Gastrocnemius medialis (tissue), 4 donors: ENCODE measurements at places on chromosomes 6 and 20.
A peak's percentile ranks its signal among the peaks of the same experiment; 100 is the strongest.

- no peak overlapping the region for H3K4me3 ChIP-seq
- H3K27me3 ChIP-seq = no peaks in the 10 kb centered on the region
- H3K4me1 ChIP-seq = peaks cover 9% of the 10 kb centered on the region
- no peaks in the 10 kb centered on the region for H3K36me3 ChIP-seq
Measured at GRCh38 chr6:170028629-170029345, 262.1 kb downstream of the DLL1 start.

GRCh38 chr6:75608956-75609533 is 7.4 kb downstream of the SENP6 start:
- no peak overlapping the region for H3K4me3 ChIP-seq
- peaks cover 67% of the 10 kb centered on the region for H3K4me1 ChIP-seq
- H3K27ac ChIP-seq = peak overlapping the region; percentile 59
- H3K36me3 ChIP-seq = no peaks in the 10 kb centered on the region
- no peak for DNase-seq

DNA sequence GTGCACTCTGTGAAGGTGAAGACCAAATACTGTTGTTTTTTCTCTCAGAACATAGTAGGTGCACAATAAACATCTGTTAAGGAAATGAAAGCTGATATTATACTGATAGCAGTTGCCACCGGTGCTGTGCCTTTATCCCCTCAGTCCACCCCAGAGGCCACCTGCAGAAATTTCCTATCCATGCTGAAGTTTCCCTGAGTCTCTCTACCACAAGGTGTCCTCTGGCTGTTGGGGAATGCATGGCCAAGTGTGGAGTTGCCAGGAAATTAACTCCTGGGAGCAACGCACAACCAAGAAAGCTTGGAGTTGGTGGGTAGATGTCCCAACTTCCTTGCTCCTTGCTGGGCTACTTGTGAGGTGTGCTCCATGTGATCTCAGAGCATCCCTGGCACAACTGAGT is 114.2 kb downstream of the LAMP5 start:
- no peak for DNase-seq
- H3K4me3 ChIP-seq = no peak overlapping the region
- no peaks in the 10 kb centered on the region for H3K4me1 ChIP-seq
- no peaks in the 10 kb centered on the region for H3K36me3 ChIP-seq
- H3K27me3 ChIP-seq = no peaks in the 10 kb centered on the region

- H3K27me3 ChIP-seq = no peaks in the 10 kb centered on the region
- no peak overlapping the region for H3K27ac ChIP-seq
- H3K4me3 ChIP-seq = no peak overlapping the region
Measured at GRCh38 chr20:3165473-3166337, 6.0 kb upstream of the FASTKD5 start.

DNA sequence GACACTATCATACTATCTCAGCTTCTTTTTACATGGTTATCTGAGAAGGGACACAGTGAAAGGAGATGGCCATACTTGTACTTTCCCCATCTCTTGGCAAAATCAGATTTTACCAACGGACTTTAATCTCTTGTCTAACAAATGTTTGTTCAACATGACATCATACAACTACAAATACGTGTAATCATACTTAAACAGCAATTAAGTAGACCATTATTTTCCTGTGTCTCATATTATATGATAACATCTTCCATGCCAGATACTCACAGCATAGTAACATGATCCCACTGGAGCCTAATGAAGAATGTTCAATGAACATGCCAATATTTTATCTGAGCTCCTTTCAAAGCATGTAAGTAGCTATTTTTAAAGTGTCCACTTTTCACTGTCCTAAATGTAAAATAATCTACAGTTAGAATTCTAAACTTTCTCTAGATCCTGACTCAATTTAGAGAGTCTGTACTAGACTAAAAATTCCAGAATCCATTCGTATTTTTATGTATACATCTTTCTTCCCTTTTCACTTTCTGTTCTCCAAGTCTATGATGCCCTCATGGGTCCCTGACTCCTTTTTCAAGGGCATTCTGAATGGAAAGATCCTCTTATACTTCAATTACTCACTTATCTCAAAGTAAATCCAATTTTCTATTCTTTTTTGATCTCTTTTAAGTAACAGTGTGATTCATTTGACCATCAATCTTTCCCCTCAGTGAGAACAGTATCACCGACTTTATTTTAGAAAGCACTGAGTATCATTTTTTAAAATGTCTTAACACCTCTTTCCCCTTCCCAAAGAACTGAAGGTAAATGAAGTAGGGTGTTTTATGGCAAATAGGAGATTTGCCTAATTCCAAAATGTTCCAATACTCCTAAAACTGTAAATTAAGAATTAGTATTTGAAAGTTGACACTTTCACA is 133.5 kb downstream of the CDK19 start:
- no peaks in the 10 kb centered on the region for H3K36me3 ChIP-seq
- peak overlapping the region; percentile 16 for H3K27ac ChIP-seq
- no peaks in the 10 kb centered on the region for H3K27me3 ChIP-seq
- no peak overlapping the region for H3K4me3 ChIP-seq

GRCh38 chr6:145067430-145067829 is 667.9 kb downstream of the EPM2A start:
- DNase-seq = no peak
- H3K4me1 ChIP-seq = no peaks in the 10 kb centered on the region
- no peaks in the 10 kb centered on the region for H3K27me3 ChIP-seq
- H3K27ac ChIP-seq = no peak overlapping the region
- H3K4me3 ChIP-seq = no peak overlapping the region

- no peak overlapping the region for H3K4me3 ChIP-seq
- peaks cover 60% of the 10 kb centered on the region for H3K4me1 ChIP-seq
- DNase-seq = no peak
- peak overlapping the region; percentile 93 for H3K27ac ChIP-seq
- H3K27me3 ChIP-seq = no peaks in the 10 kb centered on the region
Measured at GRCh38 chr20:44153636-44154043, 33.3 kb downstream of the JPH2 start.

DNA sequence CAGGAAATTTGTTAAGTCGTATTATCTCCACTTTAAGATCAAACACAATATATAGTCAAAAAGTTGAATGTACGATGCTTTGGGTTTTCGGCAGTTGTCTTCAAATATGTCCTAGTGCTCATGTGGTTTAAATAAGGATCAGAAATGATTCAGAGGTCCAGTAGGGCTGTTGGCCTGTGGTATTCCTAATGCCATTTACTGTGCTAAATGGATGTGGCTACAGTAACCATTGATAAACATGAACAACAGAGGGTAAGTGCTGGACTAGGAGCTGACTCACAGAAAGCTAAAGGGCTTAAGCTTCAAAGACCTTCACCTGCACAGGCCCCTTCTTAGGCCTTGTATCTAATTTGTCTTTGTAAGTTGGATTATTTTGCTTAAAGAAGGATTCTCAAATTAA is 80.5 kb upstream of the TPD52L1 start:
- H3K27ac ChIP-seq = no peak overlapping the region
- H3K27me3 ChIP-seq = no peaks in the 10 kb centered on the region
- no peak overlapping the region for H3K4me3 ChIP-seq

DNA sequence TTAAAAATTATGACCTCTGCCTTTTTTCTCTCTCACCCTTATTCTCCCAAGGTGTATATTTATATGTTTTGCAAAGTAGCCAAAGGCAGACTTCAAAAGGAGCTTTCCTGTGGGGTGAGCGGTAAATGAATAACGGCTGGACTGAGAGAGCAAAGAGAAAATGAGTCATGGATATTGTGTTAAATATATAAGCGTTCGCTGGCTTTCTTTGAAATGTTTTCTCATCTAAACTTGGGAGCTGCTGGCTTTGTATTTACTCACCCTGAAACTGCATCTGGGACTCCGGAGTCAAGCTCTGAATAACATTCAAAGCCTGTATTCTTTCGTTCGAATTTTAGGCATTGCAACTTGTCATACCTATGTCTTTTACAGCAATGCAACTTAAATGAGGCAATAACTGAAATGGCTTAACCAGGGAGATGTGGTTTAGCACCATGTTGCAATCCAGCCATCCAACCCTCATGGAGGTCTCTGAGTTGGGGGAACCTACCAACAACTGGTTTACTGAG is 32.0 kb downstream of the ATXN1 start:
- no peak overlapping the region for H3K4me3 ChIP-seq
- H3K27ac ChIP-seq = no peak overlapping the region
- no peak for DNase-seq
- H3K27me3 ChIP-seq = no peaks in the 10 kb centered on the region

GRCh38 chr6:106134087-106134770 is 48.1 kb downstream of the PRDM1 start:
- no peak overlapping the region for H3K4me3 ChIP-seq
- no peaks in the 10 kb centered on the region for H3K27me3 ChIP-seq
- no peaks in the 10 kb centered on the region for H3K36me3 ChIP-seq
- H3K4me1 ChIP-seq = peaks cover 8% of the 10 kb centered on the region
- no peak overlapping the region for H3K27ac ChIP-seq

DNA sequence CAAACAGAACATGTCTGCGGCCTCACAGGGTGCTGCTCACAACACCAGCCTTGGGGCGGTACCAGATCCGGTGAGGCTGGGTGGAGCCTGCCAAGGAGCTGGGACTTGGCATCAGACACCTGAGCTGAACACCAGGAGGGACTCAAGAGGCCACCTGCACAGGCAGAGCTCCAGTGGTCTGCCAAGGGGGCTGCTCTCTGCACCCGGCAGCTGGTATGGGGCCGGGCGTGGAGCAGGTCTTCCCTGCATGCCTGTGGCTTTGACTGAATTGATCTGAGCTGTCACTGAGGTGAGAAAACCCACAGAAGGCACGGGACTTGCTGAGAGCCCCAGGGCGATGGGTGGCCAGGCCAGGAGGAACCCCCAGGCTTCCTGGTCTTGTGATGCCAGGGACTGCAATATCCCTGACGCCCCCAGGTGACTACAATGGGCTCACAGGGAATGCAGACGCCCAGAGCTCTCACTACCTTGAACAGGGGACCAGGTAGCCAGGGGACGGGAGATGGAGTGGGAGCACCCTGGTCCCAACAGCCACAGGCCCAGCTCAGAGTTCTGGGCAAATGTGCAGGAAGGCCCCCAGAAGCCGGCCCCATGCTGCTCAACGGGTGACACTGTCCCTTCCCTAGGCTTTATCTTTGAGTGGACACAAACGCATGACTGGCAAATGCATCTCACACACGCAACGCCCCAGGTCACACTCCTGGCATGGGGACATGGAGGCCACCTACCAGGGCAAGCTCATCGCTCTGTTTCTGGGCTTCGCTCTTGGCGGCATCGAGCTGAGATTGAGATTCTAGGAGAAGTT is 48.2 kb downstream of the DSTN start:
- no peaks in the 10 kb centered on the region for H3K4me1 ChIP-seq
- no peak overlapping the region for H3K27ac ChIP-seq

DNA sequence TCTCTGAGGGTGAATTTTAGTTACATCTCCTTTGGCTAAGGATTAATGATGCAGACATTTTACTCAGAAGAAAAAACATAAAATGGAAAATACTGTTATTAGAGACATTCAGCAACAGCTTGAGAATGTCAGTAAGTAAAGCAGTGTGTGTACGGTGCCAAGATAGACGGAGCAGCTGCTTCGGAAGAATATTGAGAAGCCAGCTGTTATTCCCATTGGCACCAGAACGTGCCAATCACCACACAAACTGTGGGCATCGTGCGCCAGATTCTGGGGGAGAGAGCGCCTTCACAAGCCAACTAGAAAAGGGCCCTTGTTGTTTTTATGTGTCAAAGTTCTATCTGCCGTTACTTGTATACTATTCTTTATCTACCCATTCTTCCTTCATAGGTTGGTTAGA is 163.4 kb downstream of the MTFR2 start:
- H3K4me1 ChIP-seq = peaks cover 3% of the 10 kb centered on the region
- no peaks in the 10 kb centered on the region for H3K36me3 ChIP-seq
- peak overlapping the region; percentile 22 for H3K4me3 ChIP-seq

DNA sequence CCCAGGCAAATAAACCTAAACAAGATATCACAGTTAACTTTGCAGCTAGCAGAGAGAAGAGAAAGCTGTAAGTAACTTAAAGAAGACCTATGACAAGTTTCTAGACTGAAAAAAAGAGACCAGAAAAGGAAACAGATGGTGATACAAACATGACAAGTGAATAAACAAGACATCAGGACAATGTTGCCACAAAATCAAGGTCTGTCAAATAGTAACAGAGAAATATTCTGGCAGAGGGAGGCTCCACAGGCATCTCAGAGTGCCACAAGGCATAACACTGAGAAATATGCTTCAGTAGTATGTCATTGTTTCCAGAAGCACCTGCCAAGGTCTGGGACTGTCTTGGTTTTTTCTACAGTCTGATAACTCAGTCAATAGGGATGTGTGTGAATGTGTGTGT is 332.2 kb downstream of the KHDRBS2 start:
- H3K27me3 ChIP-seq = no peaks in the 10 kb centered on the region
- no peak overlapping the region for H3K4me3 ChIP-seq
- no peaks in the 10 kb centered on the region for H3K36me3 ChIP-seq
- no peaks in the 10 kb centered on the region for H3K4me1 ChIP-seq

GRCh38 chr20:48622421-48622820 is 205.4 kb downstream of the PREX1 start:
- DNase-seq = no peak
- H3K4me3 ChIP-seq = no peak overlapping the region
- H3K27ac ChIP-seq = no peak overlapping the region

GRCh38 chr6:38241200-38241871 is 398.4 kb downstream of the BTBD9 start:
- H3K4me3 ChIP-seq = no peak overlapping the region
- no peak overlapping the region for H3K27ac ChIP-seq
- H3K27me3 ChIP-seq = no peaks in the 10 kb centered on the region

DNA sequence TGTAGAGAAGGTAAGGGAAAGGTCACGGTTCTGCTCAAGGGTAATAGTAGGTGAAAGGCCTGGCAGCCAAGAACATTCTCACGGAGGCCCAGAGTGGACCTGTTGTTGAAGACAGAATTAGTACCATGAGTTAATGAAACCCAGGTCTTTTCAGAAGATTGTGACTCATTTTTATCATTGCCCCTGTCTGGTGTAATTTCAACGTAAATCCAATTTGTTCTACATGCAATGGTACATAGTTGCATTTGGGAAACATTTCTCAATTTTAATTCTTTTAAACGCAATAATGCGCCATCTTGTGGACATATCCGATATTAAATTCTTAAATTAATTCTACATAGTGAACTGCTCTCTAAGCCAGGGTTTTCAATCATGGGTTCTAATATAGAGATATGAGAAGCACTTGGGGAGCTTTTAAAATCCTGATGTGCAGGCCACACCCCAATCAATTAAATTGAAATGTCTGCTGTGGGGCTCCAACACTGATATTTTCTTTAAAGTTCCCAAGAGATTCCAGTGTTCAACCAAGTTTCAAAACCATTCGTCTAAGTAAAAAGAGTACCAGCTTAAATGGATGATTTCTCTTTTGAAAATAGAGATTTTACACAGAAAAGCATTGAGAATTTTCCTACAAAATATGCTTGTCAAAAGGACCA is 257.4 kb downstream of the PLCB1 start:
- H3K27me3 ChIP-seq = no peaks in the 10 kb centered on the region
- H3K27ac ChIP-seq = no peak overlapping the region
- H3K4me3 ChIP-seq = no peak overlapping the region
- DNase-seq = no peak

- no peak overlapping the region for H3K27ac ChIP-seq
- H3K4me1 ChIP-seq = no peaks in the 10 kb centered on the region
Measured at GRCh38 chr20:46108435-46108841, 9.7 kb upstream of the CD40 start.
